ENCODE measurements at places on chromosomes 16 and 17. TPM values are rescaled to one million over a fixed set of nuclear protein-coding genes. Genes with fewer than 3 reads are reported as not detected.

- DNase-seq = no peak
Measured at GRCh38 chr16:11405331-11406176, 60.3 kb downstream of the RMI2 start.

ARRB2 gene
- 96.7 TPM for polyA plus RNA-seq

HNF1B gene
- polyA plus RNA-seq = 21.5 TPM

DNA sequence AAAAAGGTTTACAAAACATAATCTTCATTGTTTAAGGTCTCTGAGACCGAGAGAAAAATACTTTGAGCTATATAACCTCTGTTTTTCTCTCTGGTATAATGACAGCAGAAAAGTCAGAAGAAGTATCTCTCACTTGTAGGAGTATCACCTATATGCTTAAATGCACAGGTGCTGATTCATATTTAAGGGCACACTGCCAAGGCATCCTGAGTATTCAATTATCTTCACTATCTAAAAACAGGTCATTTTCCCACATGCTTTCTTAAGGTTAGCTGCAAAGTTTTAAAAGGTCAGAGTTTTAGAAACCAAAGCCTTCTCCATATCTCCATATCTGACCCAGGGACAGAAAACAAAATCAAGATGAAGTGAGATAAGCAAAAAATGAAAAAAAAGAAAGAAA is 99.3 kb upstream of the C17orf78 start:
- no peak for DNase-seq

ZNF597 gene
- polyA plus RNA-seq = 4.2 TPM

Data from large intestine (tissue), 12 donors.